ENCODE measurements at places on chromosomes 6 and 20.

DNA sequence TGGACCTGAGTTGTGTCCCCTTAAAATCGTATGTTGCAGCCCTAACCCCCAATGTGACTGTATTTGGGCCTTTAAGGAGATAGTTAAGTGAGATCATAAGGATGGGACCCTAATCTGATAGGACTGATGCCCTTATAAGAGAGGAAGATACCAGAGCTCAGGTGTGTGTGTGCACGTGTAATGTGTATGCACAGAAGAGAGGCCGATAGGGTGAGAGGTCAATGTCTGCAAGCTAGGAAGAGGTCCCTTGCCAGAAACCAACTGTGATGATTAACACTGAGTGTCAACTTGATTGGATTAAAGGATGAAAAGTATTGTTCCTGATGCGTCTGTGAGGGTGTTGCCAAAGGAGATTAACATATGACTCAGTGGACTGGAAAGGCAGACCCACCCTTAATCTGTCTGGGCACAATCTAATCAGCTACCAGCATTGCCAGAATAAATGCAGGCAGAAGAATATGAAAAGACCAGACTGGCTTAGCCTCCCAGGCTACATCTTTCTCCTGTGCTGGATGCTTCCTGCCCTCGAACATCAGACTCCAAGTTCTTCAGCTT is 299.8 kb downstream of the LRFN2 start:
- DNase-seq: no peak

GRCh38 chr6:164099269-164099865 is 684.8 kb downstream of the QKI start:
- DNase-seq: no peak

GRCh38 chr6:85640821-85641220 is 1.9 kb downstream of the SYNCRIP start:
- no peak for DNase-seq

GRCh38 chr20:34403908-34404307 is 40.8 kb downstream of the ITCH start:
- DNase-seq: no peak

GRCh38 chr6:788058-788457 is 95.1 kb upstream of the EXOC2 start:
- no peak for DNase-seq

GRCh38 chr20:45275338-45275737 is 21.0 kb upstream of the SLPI start:
- no peak for DNase-seq

DNA sequence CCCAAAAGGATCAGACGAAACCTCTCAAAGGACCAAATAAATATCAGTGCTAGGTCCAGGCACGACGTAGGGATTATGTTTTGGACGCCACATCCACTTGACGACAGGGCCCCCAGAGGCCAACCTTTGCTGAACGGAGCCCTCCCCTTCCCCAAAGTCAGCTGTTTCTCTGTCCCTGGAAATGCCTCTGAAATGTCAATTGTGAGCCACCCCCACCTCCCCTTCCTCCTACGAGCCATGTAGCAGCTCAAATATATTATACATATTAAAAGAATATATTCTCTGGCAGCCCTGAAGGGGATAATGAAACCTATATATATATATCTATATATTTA is 39.6 kb upstream of the BLCAP start:
- no peak for DNase-seq

- DNase-seq: no peak
These were observed 68.6 kb downstream of the JPH2 start for GRCh38 chr20:44118185-44119033.

DNA sequence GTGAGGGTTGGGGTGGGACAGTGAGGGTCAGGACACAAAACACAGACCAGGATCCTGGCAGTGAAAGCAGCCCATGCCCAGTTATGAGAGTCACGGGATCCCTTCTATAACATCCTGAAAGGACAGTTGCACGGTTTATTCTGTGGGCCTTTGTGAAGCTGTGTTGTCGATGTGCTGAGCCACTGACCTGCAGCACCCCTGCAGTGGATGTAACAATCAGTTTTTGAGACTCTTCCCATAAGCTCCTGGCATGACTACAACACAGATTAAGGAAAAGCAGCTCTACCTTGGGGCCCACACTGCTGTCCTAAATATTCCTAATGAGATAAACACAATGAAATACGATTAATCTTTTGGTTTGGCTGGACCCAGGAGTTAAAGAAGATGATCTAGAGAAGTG is 3.7 kb downstream of the PYGB start:
- no peak for DNase-seq

DNA sequence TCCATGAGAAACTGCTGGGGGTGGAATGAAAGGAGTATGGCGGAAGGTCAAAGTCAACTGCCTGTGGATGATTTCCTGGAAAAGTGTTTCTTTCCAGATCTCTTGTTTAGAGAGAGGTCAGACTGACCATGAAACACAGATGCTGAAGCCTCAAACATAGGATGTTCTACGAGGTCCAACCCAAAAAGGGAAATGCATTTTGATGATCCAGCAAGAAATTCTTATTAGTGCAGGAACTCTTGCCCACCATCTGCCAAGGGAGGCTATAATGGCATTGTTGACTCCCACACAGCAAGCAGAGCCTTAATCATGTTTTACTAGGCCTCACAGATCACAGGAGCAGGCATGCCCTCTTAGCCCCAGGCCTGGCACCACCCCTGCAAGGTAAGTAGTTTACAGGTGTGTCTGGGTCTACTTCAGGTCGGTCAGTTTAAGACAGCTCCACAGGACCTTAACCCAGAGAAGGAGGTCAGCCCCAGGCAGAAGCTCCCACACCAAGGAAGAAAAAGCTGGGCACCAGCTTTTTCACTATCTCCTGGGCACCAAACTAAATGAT is 67.6 kb upstream of the CNKSR3 start:
- DNase-seq: no peak

- DNase-seq: no peak
These were observed 23.9 kb downstream of the ARMC2 start for GRCh38 chr6:108872141-108872557.

DNA sequence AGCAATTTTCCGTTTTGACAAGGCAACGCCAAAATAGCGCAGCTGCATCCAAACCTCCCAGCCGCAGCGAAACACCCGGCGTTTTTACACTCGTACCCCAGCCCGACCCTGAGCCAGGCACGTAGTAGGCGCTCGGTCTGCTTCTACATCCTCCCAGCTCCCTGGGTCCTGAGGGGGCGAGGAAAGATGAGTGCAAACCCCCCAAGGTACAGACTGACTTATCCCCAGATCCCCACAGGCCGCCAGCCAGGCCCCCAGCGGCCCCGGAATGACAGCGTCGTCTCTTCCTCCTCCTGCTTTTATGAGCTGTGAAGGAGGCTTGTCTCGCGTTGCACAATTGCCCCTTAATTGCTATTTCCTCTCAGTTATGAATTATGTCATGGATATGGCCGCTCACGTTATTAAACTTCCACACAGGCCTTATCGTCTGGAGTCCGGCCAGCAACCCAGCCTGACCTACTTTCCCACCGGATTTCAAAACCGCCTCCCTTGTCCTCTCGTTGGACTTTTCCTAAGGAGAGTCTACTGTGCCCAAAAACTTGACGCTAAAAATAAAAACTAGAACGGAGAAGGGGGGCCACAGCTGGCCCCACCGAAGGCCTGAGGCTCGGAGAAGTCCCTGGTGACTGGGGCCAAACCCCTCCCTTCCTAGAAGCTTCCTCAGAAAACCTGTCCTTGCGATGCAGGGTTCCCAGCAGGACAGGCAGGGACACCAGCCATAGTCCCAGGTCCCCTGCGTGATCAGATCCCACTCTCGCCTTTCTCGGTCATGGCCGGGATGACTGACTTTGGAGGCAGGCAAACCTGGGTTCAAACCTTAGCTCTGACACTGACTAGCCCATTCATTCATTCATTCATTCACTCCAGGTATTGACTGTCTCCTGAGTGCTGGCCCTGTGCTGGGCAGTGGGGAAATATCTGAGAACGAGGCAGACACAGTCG is 130.9 kb upstream of the PTPN1 start:
- no peak for DNase-seq

- DNase-seq: no peak
These were observed 112.5 kb downstream of the WDR27 start for GRCh38 chr6:169589293-169589692.

DNA sequence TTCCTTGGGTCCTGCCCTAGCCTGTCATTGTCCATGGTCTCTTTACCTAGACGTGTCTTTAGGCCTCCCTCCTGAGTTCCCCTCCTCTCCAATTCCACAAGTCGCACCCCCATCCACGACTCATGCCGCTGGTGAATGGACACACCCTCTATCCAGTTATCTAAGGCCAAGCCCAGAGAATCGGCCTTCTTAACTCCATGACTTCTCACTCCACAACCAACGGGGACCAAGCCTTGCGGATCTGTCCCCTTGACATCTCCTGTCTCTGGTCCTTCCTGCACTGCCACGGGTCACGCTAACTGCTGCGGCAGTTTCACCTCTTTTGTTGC is 7.0 kb upstream of the RREB1 start:
- no peak for DNase-seq

GRCh38 chr6:29537714-29538403 is 21.7 kb downstream of the UBD start:
- DNase-seq: no peak

DNA sequence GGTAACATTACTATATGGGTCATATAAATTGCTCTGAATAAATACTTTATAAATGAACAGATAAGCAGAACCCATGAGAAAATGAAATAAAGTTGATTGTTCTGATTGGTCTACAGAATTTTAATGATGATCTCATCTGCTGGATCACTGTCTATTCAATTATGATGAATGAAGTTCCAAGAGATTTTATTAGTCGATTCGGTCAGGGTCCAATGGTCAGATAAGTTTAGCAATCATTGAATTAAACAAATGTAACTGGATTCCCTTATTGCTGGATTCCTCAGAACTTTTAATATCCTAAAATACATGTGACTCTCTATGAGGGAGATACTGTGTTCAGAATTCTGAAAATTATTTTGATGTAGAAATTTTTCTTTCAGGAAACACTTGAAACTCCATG is 715.2 kb downstream of the EPM2A start:
- DNase-seq: no peak

DNA sequence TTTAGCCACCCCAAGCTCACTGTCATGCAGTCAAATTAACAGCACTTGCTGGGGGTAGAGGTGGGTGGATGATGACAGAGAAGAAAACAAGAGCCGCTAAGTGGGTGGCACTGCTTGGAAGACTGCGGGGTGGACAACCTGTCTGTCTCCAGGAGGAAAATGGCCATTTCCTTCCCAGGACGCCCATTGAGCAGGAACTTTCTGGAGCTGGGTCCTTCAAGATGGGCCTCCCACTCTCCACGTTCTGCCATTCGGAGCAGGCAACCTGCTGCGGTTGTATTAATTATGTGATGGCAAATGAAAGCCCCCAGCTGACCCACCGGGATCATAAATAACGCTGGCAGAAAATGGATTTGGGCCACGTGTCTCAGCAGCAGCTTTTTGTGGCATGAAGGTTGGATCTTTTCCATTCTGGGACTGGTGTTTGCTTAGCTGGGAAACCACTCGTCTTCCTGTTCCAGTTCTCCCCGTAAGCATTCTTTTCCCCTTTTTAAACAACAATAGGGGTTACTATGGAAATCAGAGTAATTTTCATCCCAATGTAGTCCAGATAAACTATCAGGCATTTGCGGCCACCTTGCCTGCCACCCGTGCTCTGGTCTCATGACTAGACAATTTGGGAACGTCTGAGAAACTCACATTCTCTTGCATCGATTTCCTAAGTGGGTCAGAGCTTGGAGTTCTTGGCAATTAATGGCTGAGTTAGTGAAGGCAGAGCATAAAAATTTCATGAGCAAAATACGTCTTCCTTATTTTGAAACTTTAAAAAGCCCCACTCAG is 215.5 kb downstream of the ANKRD60 start:
- DNase-seq: no peak

DNA sequence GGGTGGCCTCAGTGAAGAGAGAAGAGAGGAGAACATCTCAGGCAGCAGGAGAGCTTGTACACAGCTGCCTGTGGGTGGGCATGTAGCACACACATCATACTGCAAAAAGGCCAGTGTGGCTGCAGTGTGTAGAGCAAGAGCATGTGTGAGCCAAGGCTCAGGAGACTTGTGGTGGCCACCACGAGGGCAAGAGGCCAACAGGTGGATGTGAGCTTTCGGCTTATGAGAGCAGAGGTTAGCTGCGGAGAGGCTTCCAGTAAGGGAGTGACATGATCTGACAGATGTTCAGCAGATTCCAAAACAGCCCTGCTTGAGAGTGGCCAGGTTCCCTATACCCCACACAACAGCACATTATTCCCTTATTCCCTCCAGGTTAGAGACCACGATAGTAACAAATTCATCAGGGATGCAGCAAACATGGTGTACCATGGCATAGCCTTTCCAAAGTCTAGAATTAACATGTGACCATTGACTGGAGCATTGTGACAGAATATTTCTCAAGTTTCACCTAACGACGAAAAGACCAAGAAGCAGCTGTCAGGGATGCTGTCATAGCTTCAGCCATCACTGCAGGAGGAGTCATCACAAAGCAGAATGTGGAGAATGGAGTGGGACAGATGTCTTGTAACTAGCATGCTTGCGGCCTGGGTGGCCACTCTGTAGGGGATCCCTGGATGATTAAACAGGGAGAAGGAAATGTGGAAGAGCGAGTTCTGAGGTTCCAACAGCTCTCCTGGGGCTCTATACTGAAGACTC is 23.1 kb downstream of the HM13 start:
- no peak for DNase-seq

DNA sequence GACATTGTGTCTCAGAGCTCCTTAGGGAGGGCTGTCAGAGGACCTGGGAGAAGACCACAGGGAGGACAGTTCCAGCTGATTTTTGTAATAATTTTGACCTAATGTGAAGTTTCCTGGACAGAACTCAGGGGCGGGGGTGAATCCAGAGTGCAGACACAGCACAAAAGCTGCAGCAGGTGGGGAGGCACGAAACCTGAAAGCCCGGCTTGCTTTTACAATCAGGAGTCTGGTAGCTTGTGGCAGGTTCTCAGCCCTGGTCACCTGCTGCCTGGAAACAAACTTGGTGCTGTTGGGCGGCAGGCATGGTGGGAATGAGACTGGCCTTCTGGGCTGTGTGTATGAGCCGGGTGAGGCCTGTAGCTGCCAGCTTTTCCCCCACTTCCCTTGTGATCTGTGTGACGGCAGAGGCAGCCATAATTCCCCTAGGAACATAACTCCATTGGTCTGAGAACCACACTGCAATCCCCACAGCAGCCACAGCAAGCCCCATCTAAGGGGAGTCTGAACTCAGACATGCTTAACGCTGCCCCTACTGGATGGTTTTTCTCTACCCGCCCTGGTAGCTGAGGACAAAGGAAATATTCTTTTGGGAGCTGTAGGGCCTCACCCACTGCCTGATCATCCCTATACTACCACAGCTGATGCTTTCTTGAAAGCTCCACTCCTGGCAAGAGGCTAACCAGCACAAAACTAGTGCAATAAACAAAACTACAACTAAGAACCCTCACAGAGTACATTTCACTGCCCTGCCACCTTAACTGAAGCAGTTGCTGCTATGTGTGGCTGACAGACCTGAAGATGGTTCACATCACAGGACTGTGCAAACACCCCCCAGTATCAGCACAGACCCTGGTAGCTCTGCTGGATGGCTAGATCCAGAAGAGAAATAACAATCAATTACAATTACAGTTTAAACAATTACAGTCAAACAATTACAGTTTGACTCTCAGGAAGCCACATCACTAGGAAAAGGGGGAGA is 1055.1 kb upstream of the GJE1 start:
- DNase-seq: no peak
